T-helper 1 cell (primary cell): ENCODE measurements at places on chromosomes 6 and 20.

DNA sequence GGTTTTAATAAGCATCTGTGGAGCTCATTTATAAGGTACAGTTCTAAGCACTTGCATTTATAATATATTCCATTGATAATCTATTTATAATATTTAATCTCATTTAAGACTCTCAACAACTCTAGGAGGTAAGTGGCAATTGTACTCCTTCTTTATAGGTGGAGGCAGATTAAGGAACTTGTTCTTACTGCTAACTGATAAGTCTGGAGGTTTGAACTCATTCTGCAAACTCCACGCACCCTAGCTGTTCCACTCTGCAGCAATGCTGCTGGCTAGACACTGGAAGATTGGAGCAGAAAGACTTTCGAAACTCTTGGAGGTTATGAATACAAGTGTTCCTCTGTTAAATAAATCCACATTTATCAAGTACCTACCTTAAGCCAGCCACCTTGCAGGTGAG lies 793 bp upstream of the HDAC2 start:
- DNase-seq: no peak

DNA sequence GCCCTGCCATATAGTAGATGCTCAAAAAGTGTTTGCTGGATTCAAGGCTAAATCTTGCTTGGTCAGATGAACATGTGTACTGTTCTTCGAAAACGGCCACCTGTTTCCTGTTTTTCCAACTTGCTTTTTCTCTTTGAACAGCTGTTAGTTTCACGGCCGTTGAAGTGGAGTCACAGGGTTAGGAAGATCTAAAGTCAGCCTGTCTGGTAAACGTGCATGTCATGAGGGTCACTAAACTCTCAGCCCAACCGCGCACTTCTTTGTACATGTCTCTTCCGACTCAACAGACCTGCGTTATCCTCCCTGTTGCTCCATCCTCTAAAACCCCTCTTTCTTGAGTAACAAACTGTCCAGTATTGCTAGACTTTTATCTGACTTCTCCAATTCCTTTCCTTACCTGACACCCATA lies 93.2 kb upstream of the MAN1A1 start:
- DNase-seq: no peak

- DNase-seq: peak; percentile 4
Measured at GRCh38 chr20:50992733-50993457, 30.0 kb downstream of the KCNG1 start.

GRCh38 chr20:1418350-1418749 lies 25.5 kb upstream of the FKBP1A start:
- DNase-seq: no peak

- DNase-seq: no peak
Measured at GRCh38 chr6:68642977-68643376, 7.9 kb downstream of the ADGRB3 start.
